ENCODE measurements at places on chromosomes 16 and 17. TPM values are rescaled to one million over a fixed set of nuclear protein-coding genes. Genes with fewer than 3 reads are reported as not detected.

DNA sequence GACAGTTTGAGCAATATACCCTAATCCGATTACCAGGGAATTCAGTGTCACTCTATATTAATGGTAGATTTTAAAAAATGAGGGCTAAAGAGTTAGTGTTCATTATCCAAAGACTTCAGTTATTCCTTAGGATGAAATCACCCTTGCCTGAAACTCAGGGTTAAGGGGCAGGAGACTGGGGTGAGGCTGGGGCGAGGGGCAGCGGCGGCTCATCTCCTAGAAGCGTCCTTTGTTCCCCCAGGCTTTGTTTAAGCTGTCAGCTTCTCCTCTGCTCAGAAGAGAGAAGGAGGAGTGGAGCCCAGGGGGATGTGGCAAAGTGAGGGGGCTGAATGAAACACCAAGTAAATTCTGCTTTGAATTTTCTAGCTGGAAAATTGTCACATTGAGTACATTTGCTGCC, 117.7 kb upstream of the ELAC2 start:
- DNase-seq: no peak

- no peak for DNase-seq
Observed at GRCh38 chr16:2953706-2954627, 10.1 kb upstream of the KREMEN2 start.

GRCh38 chr17:83119987-83120864, 40.8 kb downstream of the METRNL start:
- no peak for DNase-seq

GRCh38 chr16:23953476-23953875, 117.7 kb downstream of the PRKCB start:
- no peak for DNase-seq

DNA sequence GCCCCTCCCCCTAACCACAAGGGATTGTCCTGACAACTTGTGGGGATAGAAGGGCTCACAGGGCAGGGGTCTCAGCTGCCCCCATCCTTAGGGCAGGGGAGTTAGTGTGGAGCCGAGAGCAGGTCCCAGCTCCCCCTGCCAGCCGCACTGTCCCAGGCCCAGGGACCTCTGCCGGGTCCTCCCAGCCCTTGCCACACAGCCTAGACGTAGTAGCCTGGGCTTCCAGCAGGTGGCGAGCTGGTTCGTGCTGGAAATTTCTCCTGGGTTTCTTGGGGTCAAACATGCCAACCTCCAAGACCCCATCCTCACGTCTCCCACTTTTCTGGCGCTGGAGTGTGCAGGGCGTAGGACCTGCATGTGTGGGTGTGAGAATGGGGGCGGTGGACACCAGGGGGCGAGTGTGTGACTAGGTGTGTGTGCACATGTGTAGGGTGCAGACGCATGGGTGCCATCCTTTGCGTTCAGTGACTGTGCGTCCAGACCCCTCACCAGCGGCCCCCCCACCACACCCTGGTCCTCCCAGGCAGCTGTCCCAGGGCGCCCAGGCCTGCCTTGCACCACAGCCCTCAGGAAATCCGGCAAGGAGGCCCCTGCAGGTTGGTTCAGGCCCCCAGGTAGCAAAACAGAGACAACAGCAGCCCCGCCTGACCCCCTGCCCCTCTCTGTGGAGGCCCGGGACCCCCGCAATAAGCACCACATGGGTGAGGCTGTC, 29.5 kb downstream of the SBK1 start:
- DNase-seq: no peak

GRCh38 chr16:56763291-56763916, 33.5 kb downstream of the NUP93 start:
- no peak for DNase-seq

GRCh38 chr16:28589930-28590329, 6.9 kb downstream of the SULT1A2 start:
- DNase-seq: no peak

- DNase-seq: no peak
Observed at GRCh38 chr16:49048557-49048956, 233.1 kb downstream of the CBLN1 start.

GRCh38 chr16:11129378-11129781, 126.6 kb downstream of the SOCS1 start:
- DNase-seq: no peak

DNA sequence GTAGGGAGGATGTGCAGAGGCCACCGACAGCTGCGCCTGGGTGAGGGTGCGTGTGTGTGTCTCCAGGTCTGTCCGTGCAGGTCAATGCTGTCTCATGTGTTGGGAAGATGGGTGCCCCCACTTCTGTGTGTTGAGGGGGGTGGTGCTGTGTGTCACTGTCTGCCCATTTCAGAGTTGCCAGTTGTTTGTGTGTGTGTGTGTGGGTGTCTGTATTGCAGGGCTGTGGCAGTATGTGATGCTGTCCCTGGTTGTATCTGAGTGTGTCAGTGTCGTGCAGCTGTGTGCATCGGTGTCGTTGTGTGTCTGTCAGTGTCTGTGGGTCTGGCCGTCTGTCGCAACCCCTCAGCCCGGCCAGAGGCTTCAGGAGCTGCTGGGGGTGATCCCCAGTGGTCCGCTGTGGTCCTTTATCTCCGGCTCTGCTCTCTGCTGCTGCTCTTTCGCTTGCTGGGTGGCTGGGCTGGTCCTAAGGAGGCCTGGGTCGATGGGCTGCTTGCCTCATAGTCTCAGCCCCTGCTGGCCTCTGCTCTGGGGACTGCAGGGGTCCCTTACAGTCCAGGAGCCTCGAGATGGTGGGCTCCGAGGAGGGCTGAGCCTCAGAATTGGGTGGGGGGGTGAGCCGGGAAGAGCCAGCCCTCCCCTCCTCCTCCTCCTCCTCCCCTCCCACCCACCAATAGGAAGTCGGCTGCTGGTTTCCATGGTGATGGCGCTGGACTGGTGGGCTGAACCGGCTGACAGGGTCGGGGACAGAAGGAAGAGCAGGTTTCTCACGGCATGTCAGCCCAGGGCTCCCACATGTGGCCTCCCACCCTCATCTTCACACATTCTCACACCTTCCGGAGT, at the start of gene TSPOAP1:
TSPOAP1 (minus strand) TSS at position 601 of the 840 bp plus-strand sequence. CDS start 875 bp downstream, outside the sequence.
- no peak for DNase-seq

B4GALNT2 gene
- 4.6 TPM for total RNA-seq

MYH3 gene
- 3.4 TPM for total RNA-seq

TBC1D28 gene
- total RNA-seq: not detected

FZD2 gene
- total RNA-seq: 7.7 TPM
